ENCODE measurements at places on chromosomes 7 and 10. TPM values are rescaled to one million over a fixed set of nuclear protein-coding genes. Genes with fewer than 3 reads are reported as not detected.

Gene TRIM73
- total RNA-seq = 1.6 TPM

Gene PPP1R17
- total RNA-seq = not detected

Gene CLCN1
- total RNA-seq = 0.06 TPM

Gene CDH23
- 3.1 TPM for total RNA-seq

Gene TACC2
- total RNA-seq = 92.5 TPM

Gene NHLRC2
- 5.0 TPM for total RNA-seq

Gene UCMA
- total RNA-seq = not detected

Gene GCK
- total RNA-seq = not detected

Gene VGF
- total RNA-seq = 15.1 TPM

Gene GPR85
- total RNA-seq = not detected

Gene SPRN
- total RNA-seq = 0.28 TPM

Gene NKX1-2
- total RNA-seq = 0.05 TPM

Gene DNAH11
- 0.04 TPM for total RNA-seq

Gene FAM25G
- total RNA-seq = 1.1 TPM

Gene ACTL6B
- not detected for total RNA-seq
